GM12878 (cell line): ENCODE measurements at places on chromosomes 6 and 20.

DNA sequence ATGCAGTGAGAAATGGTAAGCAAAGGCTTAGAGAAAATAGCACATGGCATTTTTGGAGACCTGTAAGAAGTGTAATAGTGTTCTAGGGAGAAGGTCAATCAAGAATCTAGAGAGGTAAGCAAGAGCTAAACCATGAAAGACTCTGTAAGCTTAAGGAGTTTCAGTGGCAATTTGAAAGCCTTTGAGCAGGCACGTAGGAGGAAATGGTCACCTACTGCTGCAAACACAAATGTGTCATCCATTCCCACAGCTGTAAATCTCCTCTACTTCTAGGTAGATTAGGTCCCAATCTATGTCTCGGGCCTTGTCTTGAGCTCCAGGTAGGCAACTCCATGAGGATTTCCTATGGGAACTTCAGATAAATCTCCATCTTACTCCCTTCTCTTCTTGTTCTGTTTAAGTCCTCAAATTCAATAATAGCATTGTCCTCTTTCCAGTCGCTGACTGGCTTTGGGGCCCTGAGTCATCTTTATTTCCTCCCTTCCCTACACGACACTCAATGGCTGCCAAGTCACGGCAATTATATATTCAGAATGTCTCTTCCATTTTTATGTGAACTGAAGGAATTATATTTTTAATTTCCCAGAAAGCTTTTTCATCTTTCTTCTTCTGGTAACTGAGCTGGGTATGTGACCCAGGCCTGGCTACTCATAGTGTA is 24.2 kb upstream of the PAQR8 start:
- no peak for DNase-seq

DNA sequence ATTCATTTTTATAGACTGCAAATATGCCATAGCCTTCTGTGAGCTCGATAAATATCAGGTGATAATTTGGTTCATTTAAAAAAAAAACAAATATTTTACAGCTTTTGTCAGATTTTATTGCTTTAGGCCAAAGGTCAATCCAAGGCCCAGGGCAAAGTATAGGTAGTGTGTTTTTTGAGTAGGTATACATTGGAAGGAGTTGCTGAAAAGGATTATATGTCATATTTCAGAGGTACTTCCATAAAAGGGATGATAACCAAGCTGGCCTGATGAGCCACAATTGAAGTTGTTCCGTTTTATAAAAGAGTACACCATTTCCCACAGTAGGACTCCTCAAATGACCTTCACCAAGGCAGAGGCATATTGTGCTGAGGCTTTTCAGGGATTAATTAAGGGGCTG is 452.8 kb upstream of the FLRT3 start:
- no peak for DNase-seq

GRCh38 chr6:100346828-100347227 is 117.9 kb downstream of the SIM1 start:
- no peak for DNase-seq

GRCh38 chr6:8113131-8113654 is 10.8 kb upstream of the EEF1E1 start:
- DNase-seq = no peak

DNA sequence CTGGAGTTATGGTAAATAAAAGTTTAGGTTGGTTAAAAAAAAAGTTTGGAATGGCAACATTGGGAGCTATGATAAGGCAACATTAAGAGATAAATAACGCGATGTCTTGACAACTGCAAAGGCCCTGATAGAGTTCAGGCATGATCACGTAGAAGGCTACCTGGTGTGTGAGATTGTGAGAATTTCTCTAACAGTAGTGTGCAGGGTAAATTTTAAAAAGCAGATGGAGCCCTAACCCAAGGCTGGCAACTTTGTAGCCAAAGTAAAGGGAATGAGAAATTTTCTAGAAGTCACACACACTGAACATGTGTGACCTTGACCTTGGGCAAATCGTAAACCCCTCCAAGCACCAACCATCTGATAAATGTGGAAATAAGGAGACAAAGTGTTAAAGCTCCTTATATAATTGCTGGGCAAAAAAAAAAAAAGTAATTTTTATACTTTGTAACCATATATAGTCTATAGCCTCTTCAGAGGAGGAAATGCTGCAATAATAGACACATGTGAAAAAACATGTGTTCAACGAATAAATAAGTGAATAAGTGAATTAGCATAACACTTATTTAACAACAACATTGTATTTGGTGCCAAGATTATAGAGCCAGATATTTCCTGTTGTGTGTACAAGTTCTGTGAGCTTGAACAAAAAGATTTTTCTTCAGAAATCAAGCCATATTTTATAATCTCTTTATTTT is 18.2 kb downstream of the KCNQ5 start:
- no peak for DNase-seq

DNA sequence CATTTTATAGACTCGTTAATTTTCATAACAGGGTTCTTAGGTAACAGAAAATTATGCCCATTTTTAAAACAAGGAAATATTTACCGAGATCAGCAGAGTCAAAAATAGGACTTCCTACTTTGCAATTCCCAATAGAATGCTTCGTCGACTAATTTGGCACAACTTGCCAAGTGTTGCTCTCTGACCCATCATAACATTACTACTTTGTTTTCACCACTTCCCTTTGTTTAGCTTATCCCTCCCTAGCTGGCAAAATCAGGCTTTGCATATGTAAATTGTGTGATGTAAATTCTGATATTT is 914 bp upstream of the RANBP9 start:
- DNase-seq = no peak
